Left hindlimb (tissue), 1 donor: ENCODE measurements at places on chromosomes 2 and 18.

GRCh38 chr2:207167099-207167923, 1.6 kb upstream of the KLF7 start:
- DNase-seq, result no peak

DNA sequence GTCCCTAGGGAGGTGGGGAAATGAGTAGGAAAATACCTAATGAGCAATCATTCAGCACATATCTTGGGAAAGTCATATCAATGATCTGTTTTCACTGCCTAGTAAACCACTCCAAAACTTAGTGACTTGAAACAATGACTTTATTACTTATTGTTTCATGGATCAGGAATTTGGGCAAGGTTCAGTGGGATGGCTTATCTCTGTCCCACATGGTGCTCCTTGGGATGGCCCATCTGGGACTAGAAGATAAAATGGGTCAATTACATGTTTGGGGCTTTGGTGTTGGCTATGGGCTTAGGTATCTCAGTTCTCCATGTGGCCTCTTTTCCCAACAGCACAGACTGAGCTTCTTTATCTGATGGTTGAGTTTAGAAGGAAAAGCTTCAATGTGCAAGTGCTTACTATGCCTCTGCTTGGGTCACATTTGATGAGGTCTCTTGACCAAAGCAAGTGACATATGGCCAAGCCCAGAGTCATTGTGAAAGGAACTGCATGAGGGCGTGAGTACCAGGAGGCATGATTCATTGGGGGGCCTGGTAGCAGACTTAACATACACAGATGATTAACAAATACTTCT, 218.1 kb upstream of the TNP1 start:
- no peak for DNase-seq

GRCh38 chr2:218024336-218024735, 21.5 kb upstream of the TNS1 start:
- peak; percentile 12 for DNase-seq

DNA sequence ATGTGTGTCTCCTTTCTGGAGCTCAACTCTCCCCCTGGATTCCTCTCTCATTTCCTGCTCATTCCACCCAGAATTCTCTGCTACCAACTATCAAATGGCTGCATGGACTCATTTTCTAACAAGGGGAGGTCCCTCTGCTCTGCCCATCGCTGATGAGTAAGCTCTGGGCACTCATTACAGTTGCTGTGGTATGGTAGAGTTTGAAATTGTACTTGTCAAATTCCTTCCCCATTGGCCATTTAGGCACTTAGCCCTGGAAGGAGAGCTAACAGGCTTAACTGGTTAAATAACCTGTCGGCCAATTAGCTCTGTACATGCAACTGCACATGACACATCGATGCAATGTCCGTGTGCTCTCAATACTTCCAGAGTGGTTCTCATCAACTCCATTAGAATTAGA, 20.4 kb downstream of the COL6A3 start:
- DNase-seq, result no peak

- no peak for DNase-seq
These were observed 88.3 kb upstream of the MBOAT2 start for GRCh38 chr2:9091811-9092210.

- no peak for DNase-seq
These were observed 56.1 kb upstream of the TANK start for GRCh38 chr2:161104054-161104553.

- no peak for DNase-seq
These were observed 439.7 kb downstream of the RND3 start for GRCh38 chr2:150047620-150048222.

DNA sequence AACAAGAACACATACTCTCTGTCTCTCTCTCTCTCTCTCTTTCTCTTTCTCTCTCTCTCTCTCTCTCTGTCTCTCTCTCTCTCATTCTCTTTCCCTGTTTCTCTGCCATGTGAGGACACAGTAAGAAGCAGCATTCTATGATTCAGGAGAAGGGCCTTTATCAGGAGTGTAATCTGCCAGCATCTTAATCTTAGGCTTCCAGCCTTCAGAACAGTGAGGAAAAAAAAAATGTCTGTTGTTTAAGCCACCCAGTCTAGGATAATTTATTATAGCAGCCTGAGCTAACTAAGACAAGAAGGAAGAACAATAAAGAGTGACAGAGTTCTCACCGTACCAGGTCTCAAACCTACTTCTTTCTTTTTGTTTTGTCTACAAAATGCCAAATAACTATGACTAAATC, 399.4 kb downstream of the SOCS6 start:
- no peak for DNase-seq
